ENCODE measurements at places on chromosomes 5 and 9.

GRCh38 chr5:52725065-52725746 is 62.5 kb upstream of the ITGA1 start:
- no peaks in the 10 kb centered on the region for H3K4me1 ChIP-seq
- H3K27me3 ChIP-seq: no peaks in the 10 kb centered on the region

DNA sequence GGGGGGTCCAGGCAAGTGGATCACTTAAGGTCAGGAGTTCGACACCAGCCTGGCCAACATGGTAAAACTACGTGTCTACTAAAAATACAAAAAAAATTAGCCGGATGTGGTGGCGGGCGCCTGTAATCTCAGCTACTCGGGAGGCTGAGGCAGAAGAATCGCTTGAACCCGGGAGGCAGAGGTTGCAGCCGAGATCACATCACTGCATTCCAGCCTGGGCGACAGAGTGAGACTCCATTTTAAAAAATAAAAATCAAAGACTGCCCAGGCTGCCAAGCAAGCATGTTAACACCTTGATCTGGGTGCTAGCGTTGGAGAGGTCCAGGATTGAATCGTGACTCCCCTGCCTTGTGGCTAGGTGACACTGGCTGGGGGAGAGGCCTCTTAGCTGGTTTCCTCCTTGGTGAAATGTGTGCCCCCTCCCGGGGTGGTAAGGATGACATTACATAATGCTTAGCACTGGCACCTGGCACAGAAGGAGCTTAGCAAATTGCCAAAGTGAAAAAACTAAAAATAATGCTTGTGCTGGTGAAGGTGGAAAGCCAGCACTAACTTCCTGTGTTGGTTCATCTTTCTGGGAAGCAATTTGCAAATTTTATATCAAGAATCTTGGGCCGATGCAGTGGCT is 2.2 kb upstream of the CIZ1 start:
- peak overlapping the region; percentile 52 for H3K4me3 ChIP-seq
- peaks cover 22% of the 10 kb centered on the region for H3K36me3 ChIP-seq
- peaks cover 32% of the 10 kb centered on the region for H3K4me1 ChIP-seq
- no peak overlapping the region for H3K27ac ChIP-seq

DNA sequence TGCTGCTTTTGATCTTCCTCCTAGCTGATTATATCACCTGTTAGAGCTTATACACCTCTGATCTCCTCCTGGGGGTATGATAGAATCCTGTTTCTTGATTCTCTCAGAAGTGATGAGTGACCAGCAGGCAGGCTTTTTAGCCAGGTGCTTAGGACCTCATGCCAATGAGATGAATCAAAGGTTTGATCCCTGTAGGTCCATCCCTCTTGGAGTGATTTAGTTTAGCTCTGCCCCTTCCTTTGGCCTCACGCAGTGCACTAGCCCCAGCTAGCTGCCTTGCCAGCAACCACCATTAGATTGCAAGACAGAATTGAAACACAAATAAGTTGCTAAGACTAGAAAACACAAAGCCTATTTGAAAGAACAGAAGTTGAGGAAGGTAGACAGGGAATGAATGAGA is 84.4 kb downstream of the ZSWIM6 start:
- H3K4me3 ChIP-seq: no peak overlapping the region
- no peaks in the 10 kb centered on the region for H3K27me3 ChIP-seq
- H3K27ac ChIP-seq: no peak overlapping the region

- no peak for DNase-seq
- H3K27ac ChIP-seq: no peak overlapping the region
- H3K4me1 ChIP-seq: peaks cover 4% of the 10 kb centered on the region
- H3K27me3 ChIP-seq: no peaks in the 10 kb centered on the region
- H3K36me3 ChIP-seq: peaks cover 34% of the 10 kb centered on the region
These were observed 102.6 kb upstream of the TBC1D2 start for GRCh38 chr9:98357921-98358535.

- no peak overlapping the region for H3K4me3 ChIP-seq
- no peak for DNase-seq
These were observed 145.7 kb downstream of the CWC27 start for GRCh38 chr5:64914396-64914795.

- H3K4me1 ChIP-seq: peaks cover 5% of the 10 kb centered on the region
- H3K4me3 ChIP-seq: no peak overlapping the region
- H3K36me3 ChIP-seq: peaks cover 46% of the 10 kb centered on the region
- H3K27ac ChIP-seq: no peak overlapping the region
- DNase-seq: no peak
These were observed 6.2 kb downstream of the RMND5B start for GRCh38 chr5:178136990-178137389.

DNA sequence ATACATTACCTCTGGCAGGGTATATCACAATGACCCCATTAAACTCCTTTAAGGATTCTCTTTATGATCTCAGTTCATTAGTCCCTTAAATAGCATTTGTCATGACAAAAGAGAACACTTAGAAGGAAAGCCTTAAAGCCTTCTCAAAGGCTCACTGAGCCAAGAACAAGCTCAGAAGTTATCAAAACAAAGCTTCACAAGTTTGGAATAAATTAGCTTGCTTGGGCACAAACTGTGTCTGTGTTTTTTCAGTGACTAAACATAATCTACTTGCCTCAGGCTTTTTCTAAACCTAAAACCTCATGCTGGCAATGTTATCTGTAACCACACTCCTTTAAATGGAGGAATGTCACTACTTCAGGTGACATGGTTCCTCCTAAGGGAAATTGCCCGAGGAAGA is 1114.9 kb upstream of the C9orf72 start:
- H3K4me1 ChIP-seq: no peaks in the 10 kb centered on the region
- H3K27ac ChIP-seq: no peak overlapping the region
- H3K27me3 ChIP-seq: no peaks in the 10 kb centered on the region
- DNase-seq: no peak

GRCh38 chr5:171599957-171600612 is 180.6 kb downstream of the FGF18 start:
- DNase-seq: no peak
- peaks cover 4% of the 10 kb centered on the region for H3K4me1 ChIP-seq
- no peaks in the 10 kb centered on the region for H3K36me3 ChIP-seq
- no peak overlapping the region for H3K4me3 ChIP-seq

Measured in spinal cord (tissue), 10 donors.